ENCODE measurements at places on chromosomes 4 and X.

DNA sequence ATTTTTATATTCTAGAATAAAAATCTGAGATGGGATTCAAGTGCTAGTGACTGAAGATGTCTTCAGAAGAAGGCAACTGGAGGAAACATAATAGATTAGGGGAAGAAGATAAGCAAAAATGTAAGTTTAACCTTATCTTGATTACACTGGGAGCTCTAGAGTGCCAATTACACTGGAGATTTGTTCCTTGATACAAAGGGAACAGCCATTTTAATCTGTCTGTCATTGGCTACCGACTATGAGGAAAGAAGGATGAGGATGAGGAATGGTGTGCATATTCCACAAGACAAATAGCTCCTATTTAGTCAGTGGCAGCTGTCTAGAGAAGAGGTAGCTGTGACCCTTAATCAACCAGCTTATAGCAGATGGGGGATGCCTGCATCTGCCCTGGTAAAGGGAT lies 1034.5 kb upstream of the IGFBP7 start:
- DNase-seq, result no peak

DNA sequence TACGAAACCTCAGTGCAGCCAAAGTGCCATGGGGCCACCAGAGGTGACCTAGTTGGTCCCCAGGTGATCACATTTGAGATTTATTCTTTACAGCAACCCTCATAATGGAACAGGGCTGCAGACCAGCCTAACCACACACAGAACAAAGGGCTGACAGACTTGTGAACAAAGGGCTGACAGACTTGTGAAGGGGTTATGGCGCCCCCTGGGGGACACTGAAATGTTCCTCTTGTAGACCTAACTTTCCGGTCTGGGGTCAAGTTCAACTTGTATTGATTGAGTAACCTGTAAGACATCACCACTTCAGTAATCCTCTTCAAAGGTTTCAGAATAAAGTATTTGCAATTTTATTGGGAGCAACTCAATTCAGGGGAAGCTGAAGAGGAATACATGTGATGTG lies 175.9 kb upstream of the RPS6KA3 start:
- DNase-seq, result peak; percentile 29

DNA sequence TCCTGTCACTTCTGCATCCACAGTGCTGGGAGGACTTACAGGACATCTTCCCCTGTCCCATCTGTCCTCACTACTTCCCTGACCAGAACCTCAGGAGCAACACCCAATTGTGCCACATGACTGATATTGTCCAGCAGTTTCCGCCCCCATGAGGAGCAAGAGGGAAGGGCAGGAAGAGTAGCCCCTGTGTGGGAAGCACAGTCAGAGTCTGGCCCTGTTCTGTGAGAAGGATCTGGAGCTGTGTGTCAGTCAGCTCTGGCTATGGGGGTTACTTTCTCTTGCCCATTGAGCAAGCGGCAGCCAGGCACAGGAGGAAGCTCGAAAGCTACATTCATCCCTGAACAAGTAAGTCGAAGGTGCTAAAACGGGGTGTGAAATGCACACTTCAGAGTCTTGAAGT lies 14.8 kb upstream of the TRIM60 start:
- no peak for DNase-seq

GRCh38 chr4:108559068-108559793 lies 61.1 kb upstream of the RPL34 start:
- no peak for DNase-seq

- DNase-seq, result no peak
Measured at GRCh38 chr4:55004831-55005230, 120.6 kb downstream of the KDR start.

DNA sequence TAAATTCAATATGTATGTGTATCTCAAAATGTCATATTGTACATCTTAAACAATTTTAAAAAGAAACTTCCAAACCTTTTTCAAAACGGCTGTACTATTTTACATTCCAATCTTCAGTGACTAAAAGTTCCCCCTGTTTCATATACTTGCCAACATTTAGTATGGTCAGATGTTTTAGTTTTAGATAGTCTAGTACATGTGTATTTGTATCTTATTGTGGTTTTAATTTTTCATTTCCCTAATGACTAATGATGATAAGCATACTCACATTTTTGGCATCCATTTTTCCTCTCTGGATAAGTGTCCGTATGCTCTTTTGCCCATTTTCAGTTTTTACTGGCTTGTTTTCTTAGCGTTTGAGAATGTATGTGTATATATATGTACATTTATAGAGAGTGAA lies 212.2 kb upstream of the MAGEB18 start:
- no peak for DNase-seq

DNA sequence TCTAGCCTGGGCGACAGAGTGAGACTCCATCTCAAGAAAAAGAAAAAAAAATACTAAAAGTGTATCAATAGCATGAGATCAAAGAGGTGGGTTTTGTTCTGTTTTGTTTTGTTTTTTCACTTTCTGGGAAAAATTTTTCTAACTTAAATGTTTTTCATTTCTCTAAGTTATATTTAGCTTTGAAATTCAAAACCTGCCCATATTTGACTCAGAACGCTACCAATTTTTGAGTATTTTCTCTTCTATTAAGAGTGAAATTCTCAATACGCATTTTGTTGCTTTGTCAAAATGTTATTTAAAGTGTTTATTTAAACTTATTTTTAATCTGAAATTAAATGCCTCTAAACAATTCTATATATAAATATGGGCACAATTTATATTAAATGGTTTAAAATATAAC lies 39.6 kb downstream of the GSTCD start:
- DNase-seq, result no peak

- no peak for DNase-seq
Measured at GRCh38 chr4:30525662-30526315, 194.4 kb upstream of the PCDH7 start.

- no peak for DNase-seq
Measured at GRCh38 chrX:7414753-7415152, 266.8 kb upstream of the PUDP start.

- no peak for DNase-seq
Measured at GRCh38 chr4:14018191-14018853, 390.8 kb upstream of the BOD1L1 start.

GRCh38 chr4:118270492-118270891 lies 82.3 kb downstream of the PRSS12 start:
- DNase-seq, result peak; percentile 37

GRCh38 chrX:97402333-97402732 lies 518.6 kb downstream of the RPA4 start:
- no peak for DNase-seq

- no peak for DNase-seq
Measured at GRCh38 chr4:170227928-170228327, 138.2 kb upstream of the AADAT start.

DNA sequence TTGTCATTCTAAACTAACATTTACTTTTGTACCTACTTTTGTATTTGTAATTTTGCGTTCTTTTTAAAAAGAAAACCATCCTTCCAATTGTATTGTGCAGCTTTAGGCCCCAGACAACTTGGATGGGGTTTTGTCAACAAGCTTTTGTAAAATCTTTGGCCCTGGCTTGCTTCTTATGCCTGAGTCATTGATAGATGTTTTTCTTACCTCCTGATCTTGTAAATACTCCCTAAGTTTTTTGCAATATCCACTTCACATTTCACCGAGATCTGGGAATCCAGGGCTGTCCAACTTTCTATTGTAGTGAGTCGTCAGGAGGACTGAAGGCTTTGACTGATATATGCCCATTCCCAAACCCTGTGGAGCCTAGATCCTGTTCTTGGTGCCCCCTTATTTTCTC lies 126.9 kb upstream of the GUCY1A1 start:
- no peak for DNase-seq

GRCh38 chr4:97132435-97132834 lies 1010.8 kb downstream of the STPG2 start:
- no peak for DNase-seq

DNA sequence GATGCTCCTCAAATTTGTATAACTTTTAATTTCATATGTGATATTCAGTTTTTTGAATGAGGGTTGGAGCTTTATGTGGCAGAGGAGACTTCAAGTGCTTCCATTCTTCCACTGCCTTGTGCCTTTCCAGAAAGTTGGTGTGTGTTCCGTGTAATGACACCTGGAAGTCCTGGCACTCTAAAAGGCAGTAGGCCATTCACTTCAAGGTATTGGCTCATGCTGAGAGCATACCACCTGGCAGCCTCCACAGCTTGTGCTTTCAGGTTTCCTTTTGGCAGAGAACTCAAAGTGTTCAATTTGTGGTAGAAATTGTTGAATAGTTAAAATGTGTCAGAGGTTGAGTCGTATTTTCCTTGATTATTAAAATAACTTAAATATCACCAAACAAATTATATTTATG lies 49.6 kb downstream of the GRIA2 start:
- DNase-seq, result no peak

GRCh38 chr4:106210021-106210420 lies 106.0 kb downstream of the TBCK start:
- DNase-seq, result no peak

DNA sequence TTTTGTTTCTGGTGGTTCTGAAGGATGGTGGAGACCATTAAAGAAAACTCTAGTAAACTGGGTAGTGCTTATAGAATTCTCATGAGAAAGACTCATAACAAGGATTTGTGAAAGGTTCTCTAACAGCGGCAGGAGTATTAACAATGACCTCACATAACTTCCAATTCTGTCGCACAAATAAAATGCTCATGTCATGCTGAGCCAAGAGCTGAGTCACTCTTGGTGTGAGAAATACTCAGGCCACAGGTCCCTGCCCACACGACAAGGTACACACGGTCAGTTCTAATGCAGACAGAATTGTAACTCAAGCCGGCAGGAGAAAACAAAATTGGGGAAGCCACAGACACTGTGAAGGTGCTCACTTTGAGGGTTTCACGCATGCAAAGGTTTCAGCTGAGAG lies 34.4 kb upstream of the C4orf50 start:
- DNase-seq, result no peak

DNA sequence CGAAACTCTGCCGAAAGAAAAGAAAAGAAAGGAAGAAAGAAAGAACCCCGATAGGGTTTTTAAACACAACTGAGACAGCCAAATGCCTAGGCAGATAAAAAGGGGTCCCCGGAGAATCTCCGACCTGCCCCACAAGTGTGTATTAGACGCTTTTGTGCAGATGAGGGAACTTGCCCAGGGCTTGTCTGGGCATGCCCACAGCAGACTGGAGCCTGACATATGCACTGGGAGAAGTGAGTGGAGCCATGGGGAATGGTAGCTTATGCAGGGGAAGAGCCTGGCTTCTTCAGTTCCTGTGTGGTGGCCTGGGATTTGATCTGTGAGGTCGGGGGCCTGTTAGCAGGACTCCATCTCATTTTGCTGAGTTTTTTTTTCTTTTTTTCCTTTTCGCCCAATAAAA lies 199.0 kb downstream of the GPC3 start:
- DNase-seq, result no peak

- no peak for DNase-seq
Measured at GRCh38 chrX:137654481-137654880, 88.6 kb downstream of the ZIC3 start.

GRCh38 chrX:2642146-2642545 lies 48.9 kb upstream of the CD99 start:
- DNase-seq, result no peak

- no peak for DNase-seq
Measured at GRCh38 chr4:124304941-124305340, 407.6 kb downstream of the ANKRD50 start.

GRCh38 chrX:151773434-151773833 lies 38.9 kb downstream of the CNGA2 start:
- no peak for DNase-seq

GRCh38 chrX:16212024-16212423 lies 44.7 kb downstream of the MAGEB17 start:
- no peak for DNase-seq

DNA sequence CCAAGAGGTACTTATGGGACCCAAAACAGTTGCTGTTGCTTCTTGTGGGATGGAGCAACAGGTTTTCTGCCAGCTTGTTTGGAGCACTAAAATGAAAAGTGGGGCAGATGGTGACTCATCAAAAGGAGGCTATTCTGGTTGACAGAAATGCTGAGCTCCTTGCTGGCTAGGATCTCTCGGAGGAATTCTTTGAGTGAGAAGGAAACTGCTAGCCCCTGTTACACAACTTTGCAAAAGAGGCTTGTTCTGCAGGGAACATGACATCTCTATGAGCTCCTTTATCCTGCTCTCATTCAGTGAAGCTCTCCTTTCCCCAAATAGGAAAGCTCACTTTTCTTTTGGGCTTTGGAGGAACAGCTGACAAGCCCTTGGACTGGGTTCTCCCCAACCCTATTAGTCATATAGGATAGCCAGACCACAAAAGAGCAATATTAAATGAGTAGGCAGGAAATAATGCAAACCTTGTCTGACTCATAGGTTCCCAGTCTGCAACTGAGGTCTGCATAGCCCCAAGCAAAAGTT lies 108.3 kb downstream of the CDS1 start:
- no peak for DNase-seq

DNA sequence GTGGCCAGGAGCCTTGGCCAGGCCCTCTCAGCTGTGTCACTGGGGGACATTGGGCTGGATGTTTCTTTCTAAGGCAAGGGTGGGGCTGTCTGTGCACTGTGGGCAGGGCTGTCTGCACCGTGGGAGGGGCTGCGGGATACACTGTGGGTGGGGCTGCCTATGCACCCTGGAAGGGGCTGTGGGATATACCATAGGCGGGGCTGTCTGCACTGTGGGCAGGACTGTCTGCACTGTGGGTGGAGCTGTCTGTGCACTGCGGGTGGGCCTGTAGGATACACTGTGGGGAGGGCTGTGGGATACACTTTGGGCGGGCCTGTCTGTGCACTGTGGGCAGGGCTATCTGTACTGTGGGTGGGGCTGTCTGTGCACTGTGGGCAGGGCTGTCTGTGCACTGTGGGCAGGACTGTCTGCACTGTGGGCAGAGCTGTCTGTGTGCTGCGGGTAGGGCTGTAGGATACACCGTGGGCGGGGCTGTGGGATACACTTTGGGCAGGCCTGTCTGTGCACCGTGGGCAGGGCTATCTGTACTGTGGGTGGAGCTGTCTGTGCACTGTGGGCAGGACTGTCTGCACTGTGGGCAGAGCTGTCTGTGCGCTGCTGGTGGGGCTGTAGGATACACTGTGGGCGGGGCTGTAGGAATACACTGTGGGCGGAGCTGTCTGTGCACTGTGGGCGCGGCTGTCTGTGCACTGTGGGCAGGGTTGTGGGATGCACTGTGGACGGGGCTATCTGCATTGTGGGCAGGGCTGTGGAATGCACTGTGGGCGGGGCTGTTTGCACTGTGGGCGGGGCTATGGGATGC lies 31.1 kb downstream of the ACOX3 start:
- DNase-seq, result no peak

- no peak for DNase-seq
Measured at GRCh38 chr4:29966386-29966785, 753.8 kb upstream of the PCDH7 start.

DNA sequence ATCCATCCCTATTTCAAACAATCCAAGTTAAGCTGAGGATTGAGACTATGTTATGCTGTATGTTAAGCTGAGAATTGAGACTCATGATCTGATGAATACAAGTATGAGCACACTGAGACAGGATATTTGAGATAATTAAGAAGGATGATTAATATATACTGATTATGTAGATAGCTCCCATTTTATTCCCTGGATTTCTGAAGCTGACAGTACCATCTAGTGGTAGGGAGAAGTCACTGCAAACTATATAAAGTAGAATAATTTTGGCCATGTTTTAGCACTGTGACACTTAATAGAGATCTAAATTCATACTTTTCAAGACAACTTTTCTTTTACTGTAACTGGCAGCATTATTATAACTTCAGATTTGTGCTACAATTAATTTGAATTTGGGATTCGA lies 63.8 kb upstream of the HPRT1 start:
- no peak for DNase-seq

- DNase-seq, result no peak
Measured at GRCh38 chr4:108683479-108683878, 33.1 kb downstream of the OSTC start.

GRCh38 chr4:2067446-2068197 lies 8.5 kb downstream of the NAT8L start:
- no peak for DNase-seq

GRCh38 chr4:21876711-21877110 lies 71.9 kb downstream of the KCNIP4 start:
- no peak for DNase-seq
